Activated CD4-positive, alpha-beta T cell treated with anti-CD3 and anti-CD28 coated beads, Interleukin-2, amount 50 U/mL, for 4 hours (primary cell): ENCODE measurements at places on chromosomes 3 and 15.
A peak's percentile ranks its signal among the peaks of the same experiment; 100 is the strongest.

DNA sequence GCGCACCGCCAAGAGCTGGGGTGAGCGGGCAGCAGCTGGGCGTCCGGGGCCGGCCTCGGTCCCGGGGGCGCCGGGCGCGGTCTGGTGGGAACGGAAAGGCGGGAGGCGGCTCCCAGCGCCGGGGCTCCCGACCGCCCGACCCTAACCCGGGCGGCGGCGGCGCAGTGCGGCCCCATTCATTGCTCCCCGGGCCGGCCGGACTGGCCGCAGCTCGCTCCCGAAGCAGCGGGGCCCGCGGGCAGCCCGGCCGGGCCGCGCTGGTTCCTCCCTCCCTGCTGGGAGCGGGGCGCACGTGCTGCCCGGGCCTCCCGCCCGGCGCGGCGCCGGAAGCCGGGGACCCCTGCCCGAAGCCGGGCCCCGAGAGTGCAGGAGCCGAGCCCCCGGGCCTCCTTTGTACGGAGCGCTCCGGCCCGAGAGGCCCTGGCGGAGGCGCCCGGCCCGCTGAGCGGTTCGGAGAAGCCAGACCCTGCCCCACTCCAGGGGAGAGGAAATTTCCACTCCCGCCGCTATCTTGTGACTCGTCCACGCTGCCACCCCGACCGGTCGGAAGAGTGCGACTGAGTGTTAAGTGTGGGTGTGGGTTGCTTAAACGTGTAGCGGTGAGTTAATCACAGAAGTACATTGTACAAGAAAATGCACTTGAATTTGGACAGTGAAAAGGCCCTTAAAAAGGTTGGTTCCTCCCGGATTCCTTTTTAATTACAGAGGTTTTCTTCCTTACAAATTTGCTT lies 613 bp downstream of the ATP1B3 start:
- DNase-seq: peak; percentile 72

- DNase-seq: no peak
Measured at GRCh38 chr3:177251755-177252154, 54.5 kb upstream of the TBL1XR1 start.

DNA sequence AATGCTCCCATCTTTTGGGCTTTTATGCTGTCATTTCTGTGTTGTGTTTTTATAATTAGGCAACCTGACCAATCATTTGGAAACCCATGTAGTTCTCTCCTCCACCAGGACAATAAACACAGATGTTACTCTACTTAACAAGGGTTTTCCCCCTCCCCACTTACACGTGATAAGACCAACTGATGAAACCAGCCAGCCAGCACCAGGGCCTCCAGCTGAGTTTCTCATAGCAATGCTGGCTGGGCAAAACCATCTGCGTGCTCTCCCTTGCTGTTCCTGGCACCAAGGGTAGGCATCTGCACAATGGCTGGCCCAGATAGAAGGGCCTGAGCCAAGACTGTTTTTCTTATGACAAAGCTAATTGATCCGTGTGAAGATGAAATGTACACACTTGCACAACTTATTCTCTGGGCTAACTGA lies 310.4 kb downstream of the PLCL2 start:
- no peak for DNase-seq

- no peak for DNase-seq
Measured at GRCh38 chr15:78914027-78914764, 30.6 kb downstream of the CTSH start.

- DNase-seq: no peak
Measured at GRCh38 chr15:48355377-48355776, 24.1 kb downstream of the DUT start.

GRCh38 chr15:91496754-91497691 lies 356.5 kb upstream of the SLCO3A1 start:
- DNase-seq: no peak

- DNase-seq: no peak
Measured at GRCh38 chr3:126202276-126202675, 21.9 kb upstream of the ALDH1L1 start.

- DNase-seq: no peak
Measured at GRCh38 chr3:194165271-194166018, 29.5 kb downstream of the HES1 start.

DNA sequence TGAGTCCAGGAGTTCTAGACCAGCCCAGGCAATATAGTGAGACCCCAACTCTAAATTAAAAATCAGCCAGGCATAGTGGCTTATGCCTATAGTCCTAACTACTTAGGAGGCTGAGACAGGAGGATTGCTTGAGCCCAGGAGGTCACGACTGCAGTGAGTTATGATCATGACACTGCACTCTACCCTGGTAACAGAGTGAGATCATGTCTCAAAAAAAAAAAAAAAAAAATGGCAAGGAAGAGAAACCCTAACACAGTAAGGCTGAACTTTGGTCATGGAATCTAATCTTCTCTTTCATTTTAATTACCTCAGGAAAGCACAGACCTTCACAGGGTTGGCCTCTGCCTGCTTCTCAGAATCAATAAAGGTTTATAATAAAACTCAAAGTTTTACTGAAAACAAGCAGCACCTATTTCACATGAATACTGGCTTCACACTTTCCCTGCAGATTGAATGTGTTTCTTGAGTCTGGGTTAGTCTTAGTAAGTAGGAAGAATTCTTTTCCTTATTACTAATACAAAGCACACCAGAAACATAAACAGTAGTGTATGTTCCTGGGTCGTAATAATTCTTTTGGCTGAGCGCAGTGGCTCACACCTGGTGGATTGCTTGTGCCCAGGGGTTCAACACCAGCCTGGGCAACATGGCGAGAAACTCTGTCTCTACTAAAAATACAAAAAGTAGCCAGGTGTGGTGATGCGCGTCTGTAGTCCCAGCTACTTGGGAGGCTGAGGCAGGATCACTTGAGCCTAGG lies 11.6 kb upstream of the NR2C2 start:
- DNase-seq: no peak

GRCh38 chr3:177229791-177230190 lies 32.5 kb upstream of the TBL1XR1 start:
- no peak for DNase-seq

GRCh38 chr15:29759596-29759995 lies 62.7 kb downstream of the TJP1 start:
- DNase-seq: no peak

- no peak for DNase-seq
Measured at GRCh38 chr3:176352716-176353334, 844.5 kb downstream of the TBL1XR1 start.

GRCh38 chr3:181808053-181808452 lies 96.3 kb downstream of the SOX2 start:
- DNase-seq: no peak

GRCh38 chr3:82081351-82081750 lies 319.9 kb upstream of the GBE1 start:
- DNase-seq: no peak

GRCh38 chr3:112460519-112461195 lies 38.6 kb downstream of the BTLA start:
- DNase-seq: no peak

DNA sequence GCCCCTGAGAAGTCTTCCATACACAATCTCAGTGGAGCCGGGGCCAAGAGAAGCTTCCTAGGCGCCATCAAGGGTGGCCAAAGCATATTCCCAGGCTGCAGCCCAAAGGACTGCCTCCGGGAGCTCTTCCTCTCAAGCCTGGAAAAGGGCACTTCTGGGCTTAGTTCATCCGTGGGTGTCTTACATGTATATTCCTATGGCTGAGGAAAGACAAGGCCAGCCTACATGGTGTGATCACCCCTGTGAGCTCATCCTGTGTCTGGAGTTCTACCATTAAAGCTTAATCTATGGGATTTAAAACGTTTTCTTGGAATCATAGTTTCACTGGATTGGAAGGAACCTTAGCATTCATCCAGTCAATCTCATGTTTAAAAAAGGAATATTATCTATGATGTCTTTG lies 21.9 kb upstream of the TIMP4 start:
- no peak for DNase-seq

GRCh38 chr3:46913644-46914043 lies 36.1 kb downstream of the PTH1R start:
- DNase-seq: no peak

- no peak for DNase-seq
Measured at GRCh38 chr3:16257309-16257708, 7.4 kb downstream of the DPH3 start.

DNA sequence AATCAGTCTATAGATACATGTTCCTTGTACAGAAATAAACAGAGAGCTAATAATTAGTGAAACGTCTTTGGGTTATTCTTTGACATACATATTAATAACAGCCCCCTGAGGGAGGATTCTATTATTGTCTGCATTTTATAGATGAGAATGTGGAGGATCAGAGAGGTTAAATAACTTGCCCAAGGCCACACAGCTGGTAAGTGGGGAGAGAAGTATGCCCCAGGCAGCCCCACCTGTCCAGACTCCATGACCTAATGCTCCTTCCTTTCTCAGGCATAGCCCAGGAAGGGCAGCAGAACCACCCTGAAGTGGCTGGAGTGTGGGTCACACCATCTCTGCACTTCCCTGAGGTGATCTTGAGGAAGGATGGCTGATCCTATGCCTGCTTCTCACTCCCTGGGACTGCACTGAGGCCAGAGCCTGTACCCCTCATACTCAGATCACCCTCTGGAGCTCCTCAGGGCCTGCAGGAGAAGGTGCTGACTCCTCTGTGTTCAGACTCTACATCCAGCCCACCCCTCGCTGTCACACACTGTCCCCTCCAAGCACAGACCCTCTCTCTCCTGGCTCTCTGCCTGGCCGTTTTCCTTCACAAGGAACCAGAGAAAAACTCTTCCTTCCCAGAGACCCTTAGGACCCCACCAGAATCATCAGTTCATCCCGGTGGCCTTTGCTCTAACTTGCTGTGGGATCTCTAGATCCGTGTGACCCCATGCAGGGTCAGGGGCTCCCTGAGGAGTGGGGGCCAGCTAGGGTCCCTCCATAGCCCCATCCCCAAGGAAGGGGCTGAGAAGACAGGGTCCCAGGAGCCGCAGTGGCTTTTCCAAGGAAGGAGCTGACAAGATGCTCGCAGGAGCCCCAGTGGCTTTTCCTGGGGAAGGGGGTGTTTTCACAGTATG lies 4.4 kb upstream of the HHATL start:
- no peak for DNase-seq

- DNase-seq: no peak
Measured at GRCh38 chr15:65884511-65884910, 15.2 kb downstream of the RAB11A start.

DNA sequence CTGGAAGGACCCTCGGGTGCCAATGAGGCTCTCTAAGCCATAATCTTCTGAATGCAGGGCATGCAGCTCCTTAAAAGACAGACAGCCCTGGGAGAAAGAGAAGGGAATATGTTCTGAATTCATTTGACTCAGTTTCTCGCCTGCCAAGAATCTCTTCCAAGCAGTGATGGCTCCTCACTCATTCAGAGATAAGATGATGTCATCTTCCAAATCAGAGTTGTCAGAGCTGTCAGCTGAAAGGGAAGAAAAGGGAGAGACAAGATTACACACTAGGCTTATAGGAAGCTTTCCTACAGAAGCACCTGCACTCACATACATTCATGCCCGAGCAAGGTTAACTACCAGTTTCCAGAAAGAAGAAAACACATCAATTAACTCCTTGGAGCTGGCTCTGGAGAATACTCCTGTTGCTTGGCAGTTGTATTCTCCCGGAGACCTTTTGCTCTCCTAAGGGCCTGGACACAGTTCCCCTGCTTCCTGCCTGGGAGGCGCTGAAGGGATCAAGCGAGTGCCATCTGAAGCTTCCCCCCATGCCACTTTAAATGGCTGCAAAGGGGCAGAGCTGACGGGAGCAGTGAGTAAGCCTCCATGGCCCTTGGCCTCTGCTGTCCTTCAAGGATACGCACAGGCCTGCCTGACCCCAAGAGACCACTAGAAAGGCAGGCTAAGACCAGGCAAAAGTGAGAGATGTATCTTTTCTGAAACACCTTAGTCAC lies 7.7 kb downstream of the RBM15B start:
- DNase-seq: no peak

DNA sequence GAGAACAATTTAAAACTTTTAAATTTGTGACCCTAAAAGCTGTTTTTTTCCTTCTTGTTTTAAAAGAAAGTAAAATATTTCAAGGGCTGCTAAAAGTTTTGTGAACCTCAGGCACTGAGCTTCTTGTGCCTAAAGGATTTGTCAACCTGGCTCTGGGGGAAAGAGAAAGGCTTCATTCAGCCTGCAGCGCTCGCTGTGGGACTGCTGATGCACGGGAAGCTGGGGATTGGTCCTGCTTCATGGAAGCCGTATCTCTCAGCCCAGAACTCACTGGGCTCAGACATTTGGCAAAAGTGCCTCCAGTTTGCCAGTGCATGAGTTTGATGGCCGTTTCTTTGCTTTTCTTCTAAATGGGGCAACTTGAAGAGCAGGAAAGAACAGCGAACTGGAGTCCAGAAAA lies 30.8 kb downstream of the TPRG1 start:
- no peak for DNase-seq

- DNase-seq: no peak
Measured at GRCh38 chr3:53941184-53941583, 49.5 kb upstream of the SELENOK start.

- DNase-seq: no peak
Measured at GRCh38 chr3:148319161-148319915, 378.4 kb upstream of the AGTR1 start.

- DNase-seq: no peak
Measured at GRCh38 chr3:80770106-80771074, 991.1 kb downstream of the GBE1 start.

DNA sequence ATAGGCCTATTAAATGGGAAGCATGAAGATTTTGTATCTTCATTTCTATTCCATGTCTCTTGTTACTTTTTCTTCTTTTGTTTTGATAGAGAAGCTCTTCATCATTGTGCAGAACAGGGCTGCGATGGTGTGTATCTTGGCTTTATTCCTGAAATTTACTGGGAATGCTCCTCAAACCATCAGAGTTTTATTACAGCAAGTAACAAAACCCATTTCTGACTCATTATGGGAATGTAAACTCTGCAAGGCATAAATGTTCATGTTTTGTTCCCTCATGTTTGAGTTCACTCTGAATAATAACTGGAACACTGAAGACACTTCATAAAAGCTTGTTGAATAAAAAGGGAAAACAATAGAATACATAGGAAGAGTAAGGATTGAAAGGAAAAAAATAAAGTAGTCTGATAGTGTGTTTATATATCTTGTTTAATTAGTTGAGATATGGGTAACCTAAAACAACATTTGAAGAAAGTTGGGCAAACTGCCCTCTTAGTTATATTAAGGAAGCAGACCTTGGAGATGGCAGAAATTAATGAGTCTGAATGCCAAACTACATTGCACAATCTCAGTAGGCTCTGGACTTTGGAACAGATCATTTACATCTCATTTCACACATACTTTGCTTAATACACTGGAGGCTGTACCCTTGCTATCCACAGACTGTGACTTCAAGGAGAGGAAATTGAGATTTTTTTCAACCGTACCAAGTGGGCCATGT lies 521.5 kb downstream of the GRM7 start:
- DNase-seq: no peak

- no peak for DNase-seq
Measured at GRCh38 chr15:92914768-92915221, 14.7 kb downstream of the CHD2 start.

- DNase-seq: no peak
Measured at GRCh38 chr15:35121611-35122359, 36.7 kb upstream of the NANOGP8 start.

DNA sequence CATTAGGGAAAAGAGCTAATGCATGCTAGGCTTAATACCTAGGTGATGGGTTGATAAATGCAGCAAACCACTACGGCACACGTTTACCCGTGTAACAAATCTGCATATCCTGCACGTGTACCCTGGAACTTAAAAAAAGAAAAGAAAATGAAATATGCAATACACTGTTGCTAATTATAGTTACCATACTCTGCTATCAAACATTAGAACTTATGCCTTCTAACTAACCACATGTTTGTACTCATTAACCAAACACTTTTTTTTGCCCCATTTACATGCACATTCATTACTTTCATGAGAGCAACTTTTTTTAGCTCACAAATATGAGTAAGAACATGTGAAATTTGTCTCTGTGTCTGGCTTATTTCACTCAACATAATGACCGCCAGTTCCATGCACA lies 253.1 kb downstream of the CGGBP1 start:
- DNase-seq: no peak
